NAMALWA (cell line): ENCODE measurements at places on chromosomes 16 and 17.

DNA sequence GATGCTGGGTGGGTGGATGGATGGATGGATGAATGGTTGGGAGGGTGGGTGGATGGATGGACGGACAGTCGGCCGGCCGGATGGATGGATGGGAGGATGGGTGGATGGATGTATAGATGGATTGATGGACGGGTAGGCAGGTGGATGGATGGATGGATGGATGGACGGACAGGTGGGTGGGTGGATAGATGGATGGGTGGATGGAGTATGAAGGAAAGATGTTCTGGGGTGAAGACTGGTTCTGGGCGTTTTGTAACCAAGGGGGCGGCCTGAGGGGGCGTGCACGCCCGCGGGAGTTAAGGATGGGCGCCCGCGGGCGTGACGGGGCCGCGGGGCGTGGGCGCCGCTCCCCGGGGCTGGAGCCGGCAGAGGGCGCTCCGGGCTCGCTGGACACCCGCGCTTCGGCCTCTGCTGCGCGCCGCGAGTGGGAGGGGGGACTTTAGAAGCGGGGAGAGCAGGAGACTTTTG is at the start of gene NECAB2:
TSS of gene NECAB2 (plus strand) at position 407 of the 468 bp plus-strand sequence. CDS start 405 bp downstream, outside the sequence.
- DNase-seq, result no peak

DNA sequence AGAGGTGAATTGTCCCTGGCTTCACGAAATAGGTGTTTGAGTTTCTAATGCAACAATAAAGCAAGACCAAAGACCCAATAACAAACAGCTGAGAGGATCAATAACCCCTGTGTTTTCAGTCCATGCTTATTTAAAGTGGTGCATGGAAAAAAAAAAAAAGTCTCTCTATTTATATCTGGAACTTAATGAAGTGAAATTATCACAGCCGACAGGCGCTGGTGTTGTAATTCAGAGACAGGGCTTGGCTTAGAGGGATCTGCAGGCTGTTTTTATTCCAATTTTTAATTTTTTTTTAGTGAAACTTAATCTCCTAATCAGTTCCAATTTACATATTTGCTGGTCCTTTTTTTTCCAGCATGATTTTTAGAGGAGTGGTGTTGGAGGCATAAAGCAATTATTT is 858.2 kb upstream of the SOX9 start:
- DNase-seq, result no peak

GRCh38 chr17:78305801-78306200 is 54.1 kb downstream of the SOCS3 start:
- no peak for DNase-seq

DNA sequence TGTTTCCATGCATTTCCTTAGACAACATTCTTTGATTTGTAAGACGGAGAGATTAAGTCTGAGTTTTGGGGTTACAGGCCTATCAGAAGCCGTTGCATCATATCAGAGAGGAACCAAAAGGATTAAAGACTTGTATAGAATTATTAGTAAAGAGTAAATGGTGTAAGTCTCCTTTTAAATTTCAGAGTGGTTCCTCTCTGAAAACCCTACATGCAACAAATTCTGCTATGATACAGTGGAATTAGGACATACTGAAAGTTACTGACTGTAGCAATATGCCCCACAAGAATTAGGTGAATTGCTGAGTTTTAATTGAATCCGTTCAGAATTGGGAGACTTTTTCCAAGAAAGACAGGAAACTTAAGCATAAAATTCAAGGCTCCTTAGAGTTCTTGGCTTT is 221.6 kb downstream of the FTO start:
- no peak for DNase-seq

DNA sequence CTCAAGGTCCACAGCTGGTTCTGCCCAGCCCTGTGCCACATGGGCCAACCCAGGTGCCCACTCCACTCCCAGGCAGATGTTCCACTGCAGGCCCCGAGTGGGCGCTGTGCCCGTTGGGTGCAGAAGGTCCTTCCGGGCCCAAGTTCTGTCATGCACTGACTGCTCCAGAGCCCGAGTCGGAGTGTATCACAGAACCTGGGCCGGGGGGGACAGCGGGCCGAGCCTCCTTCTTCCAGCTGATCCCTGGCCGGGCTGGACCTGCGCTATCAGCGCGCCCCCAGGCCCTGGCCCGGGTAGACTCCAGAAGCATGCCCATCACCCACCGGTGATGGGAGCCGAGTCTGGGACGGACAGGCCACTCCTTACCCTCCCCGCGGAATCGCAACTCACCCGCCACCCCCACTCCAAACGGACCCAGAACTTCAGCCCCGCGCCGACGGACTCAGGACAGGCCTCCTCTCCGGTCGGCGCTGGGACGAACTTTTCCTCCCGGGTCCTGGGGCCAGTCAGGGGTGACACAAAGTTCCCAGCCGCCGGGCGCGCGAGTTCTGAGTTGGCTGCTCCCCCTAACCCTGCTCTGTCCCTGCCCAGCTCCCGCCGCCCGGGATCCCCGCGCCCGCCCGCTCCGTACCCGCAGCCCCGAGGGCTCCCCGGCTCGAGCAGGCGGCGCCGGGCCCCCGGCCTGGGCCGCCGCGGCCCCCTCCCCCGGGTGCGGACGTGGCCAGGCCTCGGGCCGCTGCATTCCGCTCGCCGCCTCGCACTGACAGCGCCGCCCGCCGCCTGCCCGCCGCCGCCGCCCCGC is at the start of gene COPZ2:
TSS of gene COPZ2 (minus strand) at position 762 of the 802 bp plus-strand sequence. CDS start at position 742, 20 bp downstream.
- DNase-seq, result no peak

GRCh38 chr17:65219124-65219523 is 82.0 kb downstream of the RGS9 start:
- DNase-seq, result no peak

DNA sequence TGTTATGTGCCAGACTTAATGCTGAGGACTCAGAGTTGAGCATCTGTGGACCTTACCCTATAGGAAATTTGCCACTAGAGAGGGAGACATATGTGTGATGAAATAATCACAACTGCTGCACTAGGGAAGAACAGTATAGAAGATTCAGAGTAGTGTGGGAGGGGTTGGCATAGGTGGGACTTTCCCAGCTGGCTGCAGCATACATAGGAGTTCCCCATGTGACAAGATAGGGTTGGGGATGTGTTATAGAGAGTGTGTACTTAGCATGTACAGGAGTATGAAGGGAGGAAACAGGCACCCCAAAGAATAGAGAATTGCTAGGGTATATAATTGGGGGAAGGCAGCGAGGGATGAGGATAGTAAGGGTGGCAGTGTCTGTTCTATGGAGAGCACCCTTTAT is 2.9 kb downstream of the NUP93 start:
- no peak for DNase-seq
